Activated T-helper 17 cell treated with anti-CD3 and anti-CD28 coated beads, Interleukin-2, amount 50 U/mL, for 72 hours (primary cell): ENCODE measurements at places on chromosomes 11 and 22. TPM values are rescaled to one million over a fixed set of nuclear protein-coding genes. Genes with fewer than 3 reads are reported as not detected.

DNA sequence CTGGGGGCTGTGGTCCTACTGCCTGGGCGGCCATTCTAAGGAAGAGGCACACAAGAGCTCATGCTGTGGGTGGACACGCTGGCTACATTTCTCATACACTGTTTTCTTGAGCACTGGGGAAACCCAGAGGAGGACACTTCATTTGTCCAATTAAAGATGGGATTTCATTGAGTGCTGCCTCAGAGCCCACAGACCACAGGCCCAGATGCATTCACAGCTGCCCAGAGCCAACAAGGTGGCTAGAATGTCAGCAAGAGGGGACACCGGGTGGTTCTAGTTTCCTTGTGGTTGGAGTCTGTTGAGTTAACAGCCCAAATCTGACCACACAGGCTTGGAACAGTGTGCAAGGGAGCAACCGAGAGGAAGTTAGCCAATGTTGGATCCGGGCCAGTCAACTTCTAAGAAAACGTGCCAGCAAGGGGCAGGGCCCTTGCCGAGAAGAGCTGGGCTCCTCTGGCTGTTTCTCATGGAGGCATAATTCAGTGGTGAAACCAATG is 35.0 kb upstream of the SORL1 start:
- ATAC-seq, result peak; percentile 82

DNA sequence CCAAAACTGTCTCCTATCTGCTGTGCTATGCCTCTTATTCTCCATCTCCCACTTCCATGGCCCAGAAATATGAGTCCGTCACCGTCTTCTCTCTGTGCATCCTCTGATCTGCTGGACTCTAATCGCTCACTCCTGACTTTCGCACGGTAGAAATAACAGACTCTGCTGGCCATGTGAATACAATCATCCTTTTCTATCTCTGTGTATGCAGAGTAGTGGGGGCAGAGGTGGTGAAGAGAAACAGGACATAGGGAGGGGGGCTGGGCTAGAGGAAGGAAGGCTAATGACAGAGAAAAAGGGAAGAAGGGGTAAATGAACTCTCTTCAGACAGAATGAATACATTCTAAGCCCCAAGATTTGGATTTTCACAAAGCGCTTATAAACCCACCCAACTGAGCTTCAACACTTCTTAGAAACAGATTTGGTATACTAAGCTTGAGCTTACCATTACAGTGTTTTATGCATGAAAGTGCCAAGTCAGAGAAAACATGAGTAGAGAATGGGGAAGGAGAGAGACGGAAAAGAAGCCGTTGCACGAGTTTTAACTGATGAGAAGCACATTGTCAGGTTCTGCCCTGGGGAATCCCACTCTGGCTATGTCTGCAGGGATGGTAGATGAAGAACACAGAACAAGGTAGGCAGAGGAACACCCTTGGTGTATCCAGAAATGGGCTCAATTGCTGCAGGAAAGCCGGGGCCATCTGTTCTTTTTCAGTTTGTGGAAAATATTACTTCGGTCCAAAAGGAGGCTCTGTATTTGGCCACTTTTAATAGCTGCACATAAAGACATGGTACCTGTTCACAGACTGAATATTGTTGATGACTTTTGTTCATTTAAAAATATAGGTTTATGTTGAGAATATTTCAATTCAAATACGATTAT is 324.7 kb downstream of the ETS1 start:
- ATAC-seq, result no peak

- no peak for ATAC-seq
Observed at GRCh38 chr22:23110922-23111527, 30.8 kb downstream of the RSPH14 start.

DNA sequence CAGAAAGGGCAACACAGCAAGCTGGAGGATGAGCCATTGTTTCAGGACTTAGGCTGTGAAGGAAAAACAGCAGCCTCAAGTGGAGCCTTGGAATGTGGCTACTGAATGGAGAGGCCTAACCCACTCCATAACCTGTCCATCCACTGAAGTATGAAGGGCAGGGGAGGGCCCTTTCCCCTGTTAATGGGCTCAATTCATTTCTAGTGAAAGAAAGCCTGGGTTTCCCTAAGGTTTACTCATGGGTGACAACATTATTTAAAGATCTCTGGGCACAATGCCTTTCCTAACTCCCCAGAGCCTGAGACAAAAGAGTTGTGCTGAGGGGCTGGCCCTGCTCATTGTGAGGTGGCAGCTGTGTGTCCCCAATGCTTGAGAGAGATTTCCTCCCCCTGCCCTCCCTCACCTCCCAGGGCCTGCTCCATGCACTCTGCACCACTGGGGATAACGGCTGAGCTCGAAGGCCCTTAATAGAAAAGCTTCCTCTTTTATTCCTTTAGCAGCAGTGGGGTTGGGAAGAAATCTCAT is 83.8 kb downstream of the ME3 start:
- ATAC-seq, result no peak

DNA sequence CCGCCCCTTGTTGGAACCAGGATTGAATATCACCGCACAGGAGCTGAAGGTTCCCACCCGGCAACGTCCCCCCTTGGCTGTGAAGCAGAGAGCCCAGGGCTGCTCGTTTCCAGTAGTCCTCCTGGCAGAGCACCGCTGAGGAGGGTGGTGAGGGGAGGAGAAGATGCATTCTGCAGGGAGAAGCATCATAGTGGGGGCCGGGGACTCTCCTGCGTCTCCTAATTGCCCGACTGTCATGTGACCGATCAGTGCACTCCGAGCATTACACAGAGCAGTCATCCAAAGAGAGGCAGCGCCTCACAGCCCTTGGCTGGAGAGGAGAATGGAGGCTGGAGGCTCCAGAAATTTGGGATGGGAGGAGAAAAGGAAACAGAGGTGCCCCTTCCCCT is 85.0 kb upstream of the SEPTIN5 start:
- ATAC-seq, result no peak

- no peak for ATAC-seq
Observed at GRCh38 chr11:57001674-57002401, 13.1 kb downstream of the OR5AK2 start.

Gene KRTAP5-7
- 0.17 TPM for total RNA-seq

Gene RAB38
- total RNA-seq, result 1.2 TPM
